ENCODE measurements at places on chromosomes 4 and X.

- DNase-seq: no peak
These were observed 375.5 kb downstream of the PCDH18 start for GRCh38 chr4:137156807-137157206.

DNA sequence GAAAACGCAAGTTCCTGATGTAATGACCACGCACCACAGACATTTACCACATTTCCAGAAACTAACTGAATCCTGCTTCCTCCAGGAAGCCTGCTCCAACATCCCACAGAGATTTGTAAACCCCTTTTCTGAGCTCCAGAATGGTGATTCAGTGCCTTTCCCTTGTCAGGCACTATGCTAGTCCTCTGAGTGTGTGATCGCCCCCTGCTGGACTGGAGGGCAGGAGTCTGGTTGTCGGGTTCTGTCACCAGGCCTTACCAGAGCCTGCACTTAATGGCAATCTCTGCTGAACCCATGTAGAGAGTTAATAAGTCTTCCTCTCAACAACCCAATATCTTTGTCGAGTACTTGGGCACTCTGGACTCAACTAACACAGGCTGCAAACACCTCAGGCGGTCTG is 14.5 kb upstream of the KDM5C start:
- no peak for DNase-seq

- DNase-seq: no peak
These were observed 58.1 kb downstream of the FNIP2 start for GRCh38 chr4:158826882-158827281.

- no peak for DNase-seq
These were observed 1.1 kb downstream of the RNF150 start for GRCh38 chr4:141132072-141132708.

DNA sequence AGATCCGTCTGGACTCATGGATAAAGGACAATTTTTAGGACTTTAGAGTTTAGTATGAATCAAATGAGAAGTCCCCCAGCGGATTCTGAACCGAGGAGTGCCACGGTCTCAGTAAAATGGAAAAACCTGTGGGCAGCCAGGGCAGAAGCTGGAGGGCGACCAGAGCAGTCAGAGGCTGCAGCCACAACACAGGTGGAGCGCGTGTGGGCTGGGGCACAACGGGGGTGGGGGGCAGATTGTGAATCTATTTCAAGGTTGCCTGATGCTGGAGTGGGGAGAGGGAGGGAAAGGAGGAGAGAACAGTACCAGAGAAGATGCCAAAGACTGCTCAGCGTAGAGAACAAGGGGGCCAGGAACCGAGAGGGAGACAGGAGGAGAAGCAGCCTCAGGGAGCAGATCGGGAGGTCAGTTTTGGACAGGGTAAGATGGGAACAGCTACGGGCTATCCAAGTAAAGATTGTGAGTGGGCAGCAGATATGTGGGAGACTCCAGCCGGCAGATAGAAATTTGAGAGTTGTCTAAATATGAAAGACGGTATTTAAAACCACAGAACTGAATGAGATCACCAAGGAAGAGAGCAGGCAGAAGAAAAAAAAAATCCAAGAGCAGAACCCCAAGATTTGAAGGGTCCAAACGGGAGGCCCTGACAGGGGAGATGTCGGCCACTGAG is 9.5 kb downstream of the FAT1 start:
- no peak for DNase-seq

GRCh38 chr4:40369437-40370274 is 34.5 kb downstream of the CHRNA9 start:
- DNase-seq: no peak

DNA sequence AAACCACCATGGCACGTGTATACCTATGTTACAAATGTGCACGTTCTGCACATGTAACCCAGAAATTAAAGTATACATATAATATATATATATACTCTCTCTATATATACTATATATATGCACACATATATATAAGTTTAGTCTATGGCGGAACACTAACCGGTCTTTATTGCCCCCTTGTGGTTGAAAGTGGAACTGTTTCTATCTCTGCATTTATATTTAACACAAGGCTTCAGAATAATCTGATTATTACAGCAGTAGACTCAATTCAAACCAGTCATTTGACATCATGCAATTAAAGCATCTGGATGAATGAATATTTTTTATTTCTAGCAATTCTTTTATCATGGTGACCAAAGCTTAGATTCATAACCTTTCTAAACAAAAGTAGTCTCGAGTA is 14.6 kb downstream of the RAB9B start:
- peak; percentile 49 for DNase-seq
